Endothelial cell of coronary artery (primary cell): ENCODE measurements at places on chromosomes 2 and 18. TPM values are rescaled to one million over a fixed set of nuclear protein-coding genes. Genes with fewer than 3 reads are reported as not detected.

ODC1 gene
- total RNA-seq, result 97.7 and 171 TPM in 2 replicates

VRK2 gene
- total RNA-seq, result 21.1 and 30.9 TPM in 2 replicates

SP140 gene
- total RNA-seq, result 0.28 TPM in 1 of 2 replicates, not detected in the other

CRYBA2 gene
- not detected in 2 replicates for total RNA-seq

ERFE gene
- 0.09 and 0.66 TPM in 2 replicates for total RNA-seq

SERPINB12 gene
- total RNA-seq, result not detected in 2 replicates

TRPM8 gene
- not detected in 2 replicates for total RNA-seq

SLC39A10 gene
- 35.9 and 39.7 TPM in 2 replicates for total RNA-seq

MDH1B gene
- 0.28 and 0.72 TPM in 2 replicates for total RNA-seq

CCDC141 gene
- 0.09 TPM in 1 of 2 replicates, not detected in the other for total RNA-seq

LRRC30 gene
- total RNA-seq, result not detected in 2 replicates

PROKR1 gene
- not detected in 2 replicates for total RNA-seq

CDH2 gene
- 60.9 and 137 TPM in 2 replicates for total RNA-seq

RPE gene
- 72.0 and 84.2 TPM in 2 replicates for total RNA-seq

SOWAHC gene
- 2.6 and 5.2 TPM in 2 replicates for total RNA-seq

MC2R gene
- not detected in 2 replicates for total RNA-seq

TET3 gene
- total RNA-seq, result 4.6 and 5.7 TPM in 2 replicates

APOB gene
- 0.27 and 0.28 TPM in 2 replicates for total RNA-seq

UGT1A9 gene
- not detected in 2 replicates for total RNA-seq

MARCHF4 gene
- total RNA-seq, result 3.2 and 7.2 TPM in 2 replicates

PTPRN gene
- total RNA-seq, result not detected in 2 replicates

COL5A2 gene
- 119 and 325 TPM in 2 replicates for total RNA-seq

DNAJC5G gene
- not detected in 2 replicates for total RNA-seq

RTP5 gene
- not detected in 2 replicates for total RNA-seq

KCTD1 gene
- 11.5 TPM in 2 replicates for total RNA-seq

KCNJ13 gene
- not detected in 2 replicates for total RNA-seq

LAMA3 gene
- total RNA-seq, result 3.0 and 3.1 TPM in 2 replicates

SERPINB11 gene
- not detected in 2 replicates for total RNA-seq

NEMP2 gene
- 1.2 and 2.8 TPM in 2 replicates for total RNA-seq

OBSL1 gene
- 16.5 and 22.0 TPM in 2 replicates for total RNA-seq

ANO7 gene
- 0.45 and 0.47 TPM in 2 replicates for total RNA-seq

SERPINB10 gene
- total RNA-seq, result 0.09 TPM in 1 of 2 replicates, not detected in the other

DPP4 gene
- 5.0 and 11.3 TPM in 2 replicates for total RNA-seq

CAPN13 gene
- not detected in 2 replicates for total RNA-seq

FAM237A gene
- total RNA-seq, result not detected in 2 replicates

PGAP1 gene
- total RNA-seq, result 8.5 and 9.4 TPM in 2 replicates

ARL6IP6 gene
- total RNA-seq, result 17.0 and 20.4 TPM in 2 replicates

MARS2 gene
- 4.0 and 4.7 TPM in 2 replicates for total RNA-seq

IRS1 gene
- total RNA-seq, result under 0.01 and 1.6 TPM in 2 replicates

SERPINB4 gene
- not detected in 2 replicates for total RNA-seq

SP100 gene
- 103 and 143 TPM in 2 replicates for total RNA-seq

PAX3 gene
- 1.2 TPM in 1 of 2 replicates, not detected in the other for total RNA-seq

HOXD4 gene
- 0.36 and 2.8 TPM in 2 replicates for total RNA-seq

FEV gene
- not detected in 2 replicates for total RNA-seq

SIX2 gene
- under 0.01 and 4.4 TPM in 2 replicates for total RNA-seq
